ENCODE measurements at places on chromosomes 4 and X.

GRCh38 chr4:90145319-90145718 lies 18.1 kb downstream of the CCSER1 start:
- DNase-seq, result no peak

GRCh38 chrX:153411255-153411987 lies at the start of gene ZFP92:
ZFP92 (plus strand) TSS chrX:153411472; CDS start chrX:153418323, 6,851 bp downstream.
- no peak for DNase-seq

DNA sequence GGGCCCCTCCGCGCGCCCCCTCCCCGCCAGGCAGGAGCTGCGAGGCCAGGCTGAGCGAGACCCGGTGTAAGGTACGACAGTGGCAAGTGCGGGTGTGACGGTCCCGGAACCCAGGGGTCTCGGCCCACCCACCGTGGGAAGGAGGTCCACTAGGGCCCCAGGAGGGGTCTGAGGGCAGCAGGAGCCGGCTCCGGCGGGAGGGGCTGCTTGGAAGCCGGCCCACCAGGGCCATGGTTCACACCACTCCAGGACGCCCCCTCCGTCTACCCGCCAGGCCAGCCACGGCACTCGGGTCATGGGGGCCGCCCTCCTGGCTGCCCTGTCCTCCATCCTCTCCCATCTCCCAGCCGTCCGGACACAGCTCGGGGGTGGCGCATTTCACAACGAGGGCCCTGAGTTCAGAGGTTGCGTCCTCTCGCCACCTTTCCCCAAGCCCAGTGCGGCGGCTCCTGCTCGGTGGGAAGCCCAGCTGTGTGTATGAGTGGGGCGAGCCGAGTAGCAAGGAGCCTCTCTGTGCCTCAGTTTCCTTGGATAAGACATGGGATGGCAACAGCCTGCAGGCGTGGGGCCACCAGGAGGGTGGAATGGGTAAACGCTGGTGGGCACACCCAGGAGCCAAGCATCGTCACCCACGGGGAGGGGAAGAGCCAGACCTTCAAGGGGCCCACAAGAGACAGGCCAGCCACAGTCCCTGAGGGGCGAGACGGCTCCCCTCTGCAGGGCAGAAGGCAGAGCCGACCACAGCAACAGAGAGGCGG lies 81.3 kb downstream of the FAM53A start:
- no peak for DNase-seq

GRCh38 chr4:186445040-186445439 lies 110.3 kb downstream of the MTNR1A start:
- no peak for DNase-seq

DNA sequence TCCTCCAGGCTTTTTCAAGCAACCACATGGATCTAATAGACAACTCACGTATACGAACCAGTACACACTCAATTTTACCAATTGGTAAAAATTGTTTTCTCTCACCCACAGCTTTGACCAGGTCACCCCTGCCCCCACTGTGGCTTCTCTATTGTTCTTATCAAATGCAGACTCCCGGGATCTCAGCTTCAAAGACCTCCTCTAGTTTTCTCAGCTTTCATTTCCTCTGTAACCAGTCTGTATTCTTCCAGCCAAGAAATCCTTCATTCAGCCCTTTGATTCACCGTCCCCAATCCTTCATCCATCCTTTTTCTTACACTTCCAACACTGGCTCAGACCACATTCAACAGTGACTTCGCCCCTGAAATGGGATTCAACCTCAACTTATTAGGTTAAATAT lies 120.7 kb downstream of the CORIN start:
- DNase-seq, result no peak

DNA sequence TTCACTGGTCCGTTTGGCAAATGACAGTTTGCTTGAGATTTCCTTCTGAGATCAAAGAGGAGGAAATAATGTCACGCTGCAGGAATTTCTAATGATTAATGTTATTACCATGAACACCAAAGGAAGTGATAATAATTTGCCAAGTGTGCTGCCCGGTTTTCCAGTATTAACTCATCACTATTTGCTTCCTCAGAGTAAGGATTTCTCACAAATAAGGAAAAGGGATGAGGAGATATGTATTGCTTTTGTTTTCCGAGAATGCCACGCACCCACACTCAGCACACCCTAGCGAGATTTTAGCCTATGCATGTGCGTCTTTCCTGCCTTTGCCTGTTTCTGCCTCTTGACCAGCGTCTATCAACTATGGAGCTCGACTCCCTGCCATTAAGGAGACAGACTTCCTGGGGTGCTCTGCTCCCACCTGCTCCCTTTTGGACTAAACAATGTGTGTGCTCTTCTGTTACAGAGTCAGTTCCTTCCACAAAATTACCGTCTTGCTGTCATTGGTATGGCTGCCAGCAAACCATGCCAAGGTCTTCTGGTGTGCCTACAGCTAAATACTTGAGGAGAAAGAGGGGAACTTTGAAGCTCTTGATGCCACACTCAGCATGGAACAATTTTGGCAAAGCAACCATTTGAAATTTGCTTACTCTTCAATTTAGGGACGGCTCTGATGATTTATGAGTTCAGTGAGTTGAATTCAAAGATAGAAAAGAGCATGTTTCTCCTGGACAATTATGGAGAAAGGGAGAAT lies 393.1 kb upstream of the ZFP42 start:
- no peak for DNase-seq

- no peak for DNase-seq
Observed at GRCh38 chr4:185958094-185958747, 110.7 kb upstream of the TLR3 start.

GRCh38 chr4:8463811-8464210 lies 23.2 kb downstream of the TRMT44 start:
- DNase-seq, result no peak

- no peak for DNase-seq
Observed at GRCh38 chr4:1052231-1052671, 40.8 kb downstream of the FGFRL1 start.

GRCh38 chr4:16023776-16024408 lies 59.9 kb downstream of the PROM1 start:
- no peak for DNase-seq

GRCh38 chrX:2583194-2584162 lies 82.7 kb upstream of the DHRSX start:
- no peak for DNase-seq

- DNase-seq, result no peak
Observed at GRCh38 chr4:150082241-150082640, 4.0 kb downstream of the DCLK2 start.

GRCh38 chr4:141388481-141388880 lies 167.8 kb downstream of the ZNF330 start:
- DNase-seq, result no peak

DNA sequence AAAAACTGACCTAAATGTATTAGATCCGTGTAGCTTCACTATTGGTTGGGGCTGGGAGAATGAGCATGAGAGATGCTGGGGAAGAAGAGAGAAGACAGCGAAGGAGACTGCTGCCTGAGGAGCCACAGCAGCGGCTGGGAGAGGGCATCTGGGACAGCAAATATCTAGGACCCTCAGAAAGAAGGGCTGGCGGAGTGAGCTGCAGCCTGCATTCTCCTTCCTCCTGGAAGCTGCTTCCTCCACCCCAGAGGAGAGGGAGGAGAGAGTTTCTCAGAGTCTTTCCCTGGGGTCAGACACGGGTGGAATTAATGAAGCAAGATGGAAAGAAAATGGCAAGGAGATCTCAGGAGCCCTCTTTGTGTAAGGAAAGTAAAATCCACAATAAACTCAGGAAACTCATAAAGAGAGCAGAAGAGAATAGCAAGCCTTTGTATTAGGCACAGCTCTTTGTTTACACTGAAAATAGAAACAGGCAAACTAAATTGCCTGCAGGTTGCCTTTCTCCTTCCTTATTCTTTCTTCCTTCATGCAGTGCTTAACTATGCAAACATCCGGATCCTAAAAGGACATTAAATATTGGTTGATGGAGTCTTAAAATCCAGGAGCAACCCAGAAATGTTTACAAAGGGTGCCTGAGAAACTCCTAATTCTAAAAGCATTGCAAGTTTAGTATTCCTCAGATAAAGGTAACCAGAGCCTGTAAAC lies 130.3 kb upstream of the GALNT7 start:
- DNase-seq, result no peak

DNA sequence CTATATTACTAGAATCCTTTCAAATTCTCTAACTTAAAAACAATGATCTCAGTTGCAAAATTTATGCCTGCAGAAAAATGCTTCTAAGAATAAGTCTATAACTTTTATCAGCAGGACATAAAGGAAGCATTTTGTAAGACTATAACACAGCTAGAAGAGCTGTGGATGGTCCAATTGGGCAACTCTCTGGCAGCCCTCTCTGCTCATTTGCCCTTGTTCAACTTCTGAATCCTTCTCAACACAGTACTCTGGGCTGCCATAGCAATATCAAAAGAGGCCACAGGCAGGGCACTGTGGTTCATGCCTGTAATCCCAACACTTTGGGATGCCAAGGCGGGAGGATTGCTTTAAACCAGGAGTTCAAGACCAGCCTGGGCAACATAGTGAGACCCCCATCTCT lies 88.5 kb downstream of the MID1 start:
- no peak for DNase-seq

- no peak for DNase-seq
Observed at GRCh38 chr4:37197899-37198298, 46.6 kb upstream of the NWD2 start.

DNA sequence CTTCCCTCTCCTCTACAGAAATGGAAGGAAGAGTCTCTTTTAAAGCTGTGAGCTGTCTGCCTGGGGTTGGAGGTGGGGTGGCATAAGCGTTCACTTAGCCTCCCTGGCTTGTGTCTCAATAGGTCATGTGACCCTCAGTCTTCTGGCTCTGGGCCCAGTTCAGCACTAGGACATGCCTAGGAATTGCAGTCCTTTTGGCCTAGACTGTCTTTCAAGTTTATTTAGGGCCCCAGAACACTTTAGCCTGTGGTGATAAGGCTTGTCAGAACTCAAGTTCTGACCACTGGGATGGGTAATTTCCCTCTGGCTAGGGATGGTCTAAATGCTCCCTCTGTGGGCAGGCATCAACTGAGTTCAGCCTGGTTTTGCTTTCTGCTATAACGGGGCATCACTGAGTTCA lies 34.3 kb upstream of the ARMCX4 start:
- DNase-seq, result no peak

DNA sequence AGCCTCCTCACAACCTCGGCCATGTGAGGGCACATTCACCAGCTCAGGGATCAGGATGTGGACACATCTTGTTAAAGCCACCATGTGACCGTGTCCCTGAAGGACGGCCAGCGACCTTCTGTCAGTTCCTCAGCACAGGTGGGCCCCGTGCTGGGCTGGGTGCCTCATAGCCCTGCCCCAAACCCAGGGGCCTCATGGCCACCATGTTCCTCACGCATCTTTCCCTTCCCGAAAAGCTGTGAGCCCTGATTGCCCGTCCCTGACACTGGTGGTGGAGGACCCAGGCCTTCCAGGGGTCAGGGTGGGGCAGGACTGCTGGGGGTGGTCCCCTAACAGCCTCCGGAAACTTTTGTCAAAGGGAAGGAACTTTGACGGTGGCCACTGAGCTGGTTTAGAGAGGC lies 60.1 kb upstream of the ADRA2C start:
- no peak for DNase-seq

DNA sequence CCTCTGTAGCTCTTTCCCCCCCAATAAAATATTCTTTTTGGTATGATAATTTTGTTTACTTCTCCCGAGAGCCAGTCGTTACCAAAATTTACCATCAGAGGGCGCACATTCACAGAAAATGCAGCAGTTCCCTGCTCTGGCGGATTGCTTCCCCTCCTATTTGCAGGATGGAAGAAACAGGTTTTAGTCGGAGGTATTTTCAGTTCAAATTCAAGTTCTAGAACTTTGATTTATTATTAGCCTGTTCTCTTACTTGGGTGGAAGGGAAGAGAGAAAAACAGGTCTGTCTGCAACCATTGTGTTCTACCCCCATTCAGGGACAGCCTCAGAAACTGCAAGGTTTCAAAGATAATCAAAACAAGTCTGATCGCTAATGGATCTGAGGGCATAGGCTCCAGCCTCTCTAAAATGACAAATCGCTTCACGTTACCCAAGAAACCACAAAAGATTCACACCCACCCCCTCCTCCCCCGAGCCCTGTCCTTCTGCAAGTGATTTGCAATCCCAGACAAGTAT lies 263.8 kb upstream of the RPS6KA3 start:
- DNase-seq, result no peak
